ENCODE measurements at places on chromosomes 7 and 10. TPM values are rescaled to one million over a fixed set of nuclear protein-coding genes. Genes with fewer than 3 reads are reported as not detected.

DNA sequence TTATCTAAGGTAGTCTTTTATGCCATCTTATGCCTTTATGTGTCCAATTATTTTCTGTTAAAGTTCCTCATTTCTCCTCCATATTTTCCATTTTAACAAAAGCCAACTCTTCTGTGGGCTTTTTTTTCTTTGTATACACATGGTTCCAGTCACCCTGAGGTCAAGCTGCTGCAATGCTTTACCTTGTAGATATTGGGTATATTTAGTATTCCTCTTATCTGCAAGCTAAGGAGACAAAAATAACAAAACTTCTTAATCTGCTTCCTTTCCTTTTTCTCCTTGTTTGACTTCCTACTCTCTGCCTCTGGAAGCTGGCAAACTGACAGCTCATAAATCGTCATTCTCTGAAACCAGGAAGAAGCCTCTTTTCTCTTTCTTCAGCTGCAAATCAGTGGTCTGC lies 885.0 kb upstream of the LRRN3 start:
- no peak for DNase-seq

Gene SEC61A2
- polyA plus RNA-seq, result 10.1 TPM

Gene LEP
- 0.01 TPM for polyA plus RNA-seq

Gene ARHGEF35
- polyA plus RNA-seq, result 30.6 TPM
